GM10248 (cell line): ENCODE measurements at places on chromosomes 2 and 18.

GRCh38 chr18:79991494-79991893 lies 3.1 kb upstream of the TXNL4A start:
- no peak for DNase-seq

DNA sequence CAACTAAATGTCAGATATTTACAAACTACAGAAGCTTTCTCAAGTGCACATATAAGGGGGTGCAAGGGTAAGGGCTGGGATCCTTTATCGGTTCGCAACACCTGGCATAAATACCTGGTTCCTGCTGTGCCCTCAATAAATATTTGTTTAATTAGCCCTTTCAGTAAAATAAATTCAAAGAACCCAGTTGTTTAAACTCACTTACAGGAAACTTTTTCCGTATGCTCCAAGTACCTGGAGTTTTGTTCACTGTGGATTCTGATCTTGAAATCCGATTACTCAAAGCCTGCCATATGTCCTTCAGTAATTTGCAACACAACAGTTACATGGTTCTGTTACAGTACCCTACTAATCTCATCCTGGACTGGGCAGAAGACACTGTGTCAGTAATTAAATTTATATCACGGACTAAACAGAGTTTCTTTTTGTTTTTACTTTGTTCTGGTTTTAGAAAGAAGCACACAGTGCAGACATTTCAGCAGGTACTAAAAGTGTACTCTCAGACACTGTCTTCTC lies 36.9 kb downstream of the TBC1D8 start:
- no peak for DNase-seq

- DNase-seq, result no peak
Observed at GRCh38 chr2:171056307-171056706, 104.4 kb downstream of the TLK1 start.

GRCh38 chr2:26016012-26016705 lies 17.7 kb upstream of the RAB10 start:
- DNase-seq, result no peak
